ENCODE measurements at places on chromosomes 11 and 22.

DNA sequence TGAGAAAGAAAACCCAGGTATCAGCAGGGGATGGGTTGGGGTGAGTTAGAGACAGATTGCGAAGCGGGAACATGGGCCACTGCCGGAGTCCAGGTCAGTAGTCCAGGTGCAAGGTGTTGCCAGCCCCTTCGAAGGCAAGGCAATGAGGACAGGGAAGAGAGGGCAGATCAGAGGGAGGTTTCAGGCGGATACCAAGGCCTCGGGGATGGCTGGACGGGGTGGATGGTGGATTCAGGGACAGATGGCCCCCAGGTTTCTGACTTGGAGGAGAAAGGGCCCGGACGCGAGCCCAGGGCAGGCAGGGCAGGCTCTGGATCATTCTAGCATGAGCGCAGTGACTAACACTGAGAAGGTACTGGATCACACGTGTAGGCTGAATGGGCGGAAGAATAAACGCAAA is 25.4 kb upstream of the IGSF9B start:
- no peak for DNase-seq

DNA sequence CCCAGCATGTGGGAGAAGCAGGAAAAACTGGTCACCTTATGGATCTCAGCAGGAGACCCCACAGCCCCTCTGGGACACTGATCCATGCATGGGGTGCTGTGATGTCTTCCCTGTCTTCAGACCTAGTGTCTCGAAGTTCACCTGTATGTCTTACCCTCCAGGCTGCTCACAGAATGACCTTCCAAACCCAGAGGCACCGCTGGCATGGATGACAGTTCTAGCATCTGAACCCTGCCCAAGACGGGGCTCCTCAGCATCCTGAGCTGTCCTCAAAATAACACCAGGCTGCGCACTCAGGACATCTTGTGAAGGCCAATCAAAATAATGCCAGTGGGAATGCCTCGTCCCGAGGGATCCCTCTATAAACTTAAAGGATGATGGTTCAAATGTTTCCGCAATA is 824.9 kb downstream of the TBC1D22A start:
- no peak for DNase-seq

DNA sequence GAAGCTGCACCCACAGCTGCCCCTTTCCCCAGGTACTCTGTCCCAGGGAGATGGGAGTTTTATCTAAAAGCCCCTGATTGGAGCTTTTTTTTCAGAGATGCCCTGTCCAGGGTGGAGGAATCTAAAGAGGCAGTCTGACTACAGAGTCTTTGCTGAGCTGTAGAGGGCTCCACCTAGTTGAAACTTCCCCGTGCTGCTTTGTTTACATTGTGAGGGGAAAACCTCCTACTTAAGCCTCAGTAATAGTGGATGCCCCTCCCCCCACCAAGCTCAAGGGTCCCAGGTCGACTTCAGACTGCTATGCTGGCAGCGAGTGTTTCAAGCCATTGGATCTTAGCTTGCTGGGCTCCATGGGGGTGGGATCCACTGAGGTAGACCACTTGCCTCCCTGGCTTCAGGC is 470.1 kb upstream of the LARGE1 start:
- DNase-seq: peak; percentile 12

DNA sequence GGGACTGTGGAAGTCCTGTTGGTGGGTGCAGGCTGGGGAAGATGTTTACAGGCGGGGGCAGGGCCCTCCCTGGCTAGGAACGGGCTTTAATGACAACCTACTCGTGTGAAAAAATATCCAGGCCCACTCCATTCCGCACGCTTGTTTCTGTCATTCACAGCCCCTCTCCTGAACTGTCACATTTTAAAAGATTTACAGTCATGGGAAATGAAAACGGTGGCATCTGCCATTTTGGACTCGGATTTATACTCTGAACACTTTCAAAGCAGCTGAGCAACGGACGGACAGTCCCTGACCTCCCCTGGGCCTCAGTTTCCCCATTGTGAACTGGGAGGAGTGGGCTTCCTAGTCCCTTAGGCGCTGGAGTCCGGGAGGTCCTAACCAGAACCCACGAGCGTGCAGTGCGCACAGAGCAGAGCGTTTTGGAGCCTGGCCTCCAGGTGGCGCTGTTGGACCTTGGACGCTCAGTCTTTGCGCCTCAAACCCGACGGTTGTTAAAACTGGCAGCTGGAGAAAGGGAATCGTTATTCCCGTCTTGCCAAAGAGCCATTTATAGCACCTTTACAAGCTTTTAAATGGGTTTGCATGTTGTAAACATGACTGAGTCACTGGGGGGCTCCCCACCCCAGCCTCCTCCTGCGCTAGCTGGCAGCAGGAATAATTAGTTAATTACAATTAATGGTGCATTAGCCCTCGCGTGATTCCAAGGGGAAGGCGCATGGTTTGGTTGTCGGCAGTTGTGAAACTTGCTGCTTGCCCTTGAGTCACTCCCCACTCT is 75.3 kb downstream of the FBLN1 start:
- DNase-seq: peak; percentile 86

DNA sequence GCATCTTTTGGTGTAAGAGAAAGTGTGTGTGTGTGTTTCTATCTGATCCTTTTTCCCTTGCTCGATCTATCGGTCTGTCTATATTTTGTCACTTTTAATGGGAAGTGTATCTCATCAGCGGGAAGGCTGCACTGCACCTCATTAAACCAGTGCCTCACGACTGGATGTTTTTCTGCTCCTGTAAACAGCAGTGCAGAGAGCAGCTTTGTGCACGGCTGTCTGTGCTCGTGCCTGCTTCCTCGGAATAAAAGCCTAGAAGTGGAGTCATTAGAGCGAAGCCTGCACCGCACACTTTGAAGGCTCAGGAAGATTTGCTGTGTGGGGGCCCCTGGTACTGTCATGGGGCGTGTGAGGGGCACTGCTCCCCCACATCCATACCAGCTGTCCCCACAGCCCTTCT is 27.0 kb upstream of the PARVG start:
- DNase-seq: no peak

DNA sequence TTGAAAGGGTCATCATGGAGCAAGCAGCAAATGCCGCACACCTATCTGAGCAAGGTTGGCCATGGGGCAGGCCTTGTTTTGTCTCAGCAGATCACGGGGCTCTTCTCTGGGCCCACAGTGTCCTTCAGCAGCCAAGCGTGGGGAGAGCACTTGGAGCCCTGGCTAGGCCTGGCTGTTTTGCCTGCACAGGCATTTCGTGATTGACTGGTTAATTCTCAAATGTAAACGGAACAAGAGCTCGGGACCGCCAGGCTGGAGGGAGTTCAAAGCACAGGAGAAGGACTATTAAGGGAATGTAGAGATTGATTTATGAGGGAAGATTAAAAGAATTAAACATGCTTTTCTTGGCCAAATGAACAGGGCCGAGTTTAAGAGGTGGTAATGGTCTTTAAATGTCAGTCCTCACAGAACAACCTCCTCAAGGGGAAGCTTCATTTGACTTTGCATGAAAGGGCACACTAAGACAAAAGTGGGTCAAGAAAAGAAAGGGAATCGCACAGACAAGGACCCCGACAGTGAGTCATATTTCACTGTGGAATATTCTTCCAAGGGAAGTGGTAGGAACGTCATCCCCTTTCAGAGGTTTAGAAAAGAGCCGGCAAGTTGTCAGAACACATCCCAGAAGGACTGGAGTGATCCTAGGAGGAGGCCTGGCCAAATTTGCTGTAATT is 20.7 kb downstream of the SPON1 start:
- DNase-seq: peak; percentile 3

Measured in ELF-1 (cell line).